ENCODE measurements at places on chromosomes 12 and 14. TPM values are rescaled to one million over a fixed set of nuclear protein-coding genes. Genes with fewer than 3 reads are reported as not detected.

Gene GALNT16
- total RNA-seq, result 124 TPM

Gene CDH24
- total RNA-seq, result 164 TPM

DNA sequence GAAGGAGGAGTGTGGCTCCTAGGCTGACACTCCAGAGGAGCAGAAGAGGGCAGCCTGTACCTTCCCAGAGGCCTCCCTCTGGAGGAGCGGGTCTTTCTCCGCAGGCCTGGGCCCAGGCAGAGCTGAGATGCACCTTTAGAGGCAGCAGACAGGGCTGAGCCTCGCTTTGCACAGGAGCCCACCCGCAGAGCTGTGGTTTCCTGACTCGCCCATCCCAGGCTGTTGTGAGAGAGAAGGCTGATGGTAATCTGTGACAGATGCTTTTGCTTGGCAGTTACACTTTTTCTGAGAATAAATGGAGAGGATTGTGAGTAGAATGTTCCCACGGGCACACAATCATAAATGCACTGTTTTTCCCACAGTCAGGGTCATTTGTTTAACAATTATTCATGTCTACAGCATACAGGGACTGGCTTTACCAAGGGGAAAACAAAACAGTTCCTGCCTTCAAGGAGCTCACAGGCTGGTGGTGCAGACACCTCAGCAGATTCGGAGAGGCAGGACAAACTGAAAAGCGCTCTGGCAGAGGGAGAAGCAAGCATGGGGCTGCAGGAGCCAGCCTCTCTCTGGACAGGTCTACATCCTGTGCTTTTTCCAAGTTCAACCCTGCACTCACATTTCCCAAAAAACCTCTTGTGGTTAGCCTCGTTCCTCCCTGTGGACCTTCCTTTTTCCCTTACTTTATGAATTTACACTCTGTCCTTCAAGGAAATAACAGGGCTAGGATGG lies 13.9 kb downstream of the EVL start:
- DNase-seq, result peak; percentile 42

DNA sequence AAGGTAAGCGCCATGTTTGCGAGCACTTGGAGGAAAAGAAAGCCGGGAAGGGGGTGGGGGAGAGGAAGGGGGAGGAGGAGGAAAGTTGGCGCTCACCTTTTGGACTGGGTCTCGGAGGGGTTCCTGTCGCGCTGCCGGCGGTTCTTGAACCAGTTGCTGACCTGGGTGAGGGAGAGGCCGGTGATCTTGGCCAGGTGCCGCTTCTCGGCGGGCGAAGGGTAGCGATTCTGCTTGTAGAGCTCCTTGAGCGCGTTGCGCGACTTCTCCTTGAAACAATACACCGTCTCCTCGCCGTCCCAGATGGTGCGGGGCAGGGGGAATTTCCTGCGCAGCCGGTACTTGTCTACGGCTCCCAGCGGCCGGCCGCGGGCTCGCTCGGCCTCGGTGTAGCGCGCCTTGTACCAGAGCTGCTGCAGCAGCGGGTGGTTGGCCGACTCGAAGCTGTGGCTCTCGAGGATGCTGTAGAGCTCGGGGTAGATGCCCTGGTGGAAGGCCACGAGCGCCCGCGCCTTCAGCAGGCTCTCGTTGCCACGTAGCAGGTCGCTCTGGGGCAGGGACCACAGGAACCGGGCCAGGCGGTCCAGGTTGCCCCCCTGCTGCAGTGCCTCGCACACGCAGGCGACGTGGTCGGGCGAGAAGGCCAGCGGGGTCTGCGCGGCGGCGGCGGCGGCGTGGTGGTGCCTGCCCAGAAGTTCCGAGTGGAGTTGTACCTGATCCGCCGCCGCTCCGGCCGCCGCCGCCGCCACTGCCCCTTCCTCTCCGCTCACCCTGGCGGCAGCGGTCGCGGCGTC lies 840 bp downstream of the SIX4 start:
- peak; percentile 69 for DNase-seq

DNA sequence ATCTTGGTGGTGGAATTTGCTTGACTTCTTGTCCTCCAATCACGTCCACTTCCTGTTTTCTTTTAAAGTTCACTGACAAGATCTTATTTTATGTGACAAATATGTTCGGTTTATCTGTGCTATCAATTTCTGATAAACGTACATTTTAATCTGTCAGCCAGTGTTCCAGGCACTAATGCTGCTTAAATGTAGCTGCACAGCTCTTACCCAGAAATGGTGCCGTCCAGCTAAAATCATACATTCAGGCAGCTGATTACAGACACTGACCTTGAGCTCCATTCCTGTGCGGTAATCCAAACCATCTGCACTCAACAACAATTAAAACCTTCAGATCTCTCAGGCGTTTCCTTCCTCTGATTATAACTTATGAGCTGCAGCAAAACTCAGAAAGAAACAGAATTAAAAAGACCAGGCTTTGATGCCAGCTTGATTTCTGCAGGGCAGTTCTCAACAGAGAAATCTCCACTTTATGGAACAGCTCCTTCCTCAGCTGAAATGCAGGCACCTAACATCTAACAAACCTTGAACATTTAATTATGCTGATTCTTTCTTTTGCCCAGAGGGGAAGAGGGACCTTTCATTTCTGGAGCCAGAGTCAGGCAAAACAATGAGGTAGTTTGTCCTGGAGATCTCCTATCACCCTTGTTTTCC lies 26.4 kb upstream of the RASSF3 start:
- DNase-seq, result no peak

- no peak for DNase-seq
These were observed 24.7 kb downstream of the ITPK1 start for GRCh38 chr14:93090826-93091555.

Gene PLA2G1B
- total RNA-seq, result not detected

Gene DEGS2
- 0.34 TPM for total RNA-seq

GRCh38 chr12:55696141-55696540 lies 11.6 kb downstream of the ITGA7 start:
- DNase-seq, result no peak

- peak; percentile 74 for DNase-seq
These were observed 116.3 kb downstream of the GLT1D1 start for GRCh38 chr12:128969480-128970055.

DNA sequence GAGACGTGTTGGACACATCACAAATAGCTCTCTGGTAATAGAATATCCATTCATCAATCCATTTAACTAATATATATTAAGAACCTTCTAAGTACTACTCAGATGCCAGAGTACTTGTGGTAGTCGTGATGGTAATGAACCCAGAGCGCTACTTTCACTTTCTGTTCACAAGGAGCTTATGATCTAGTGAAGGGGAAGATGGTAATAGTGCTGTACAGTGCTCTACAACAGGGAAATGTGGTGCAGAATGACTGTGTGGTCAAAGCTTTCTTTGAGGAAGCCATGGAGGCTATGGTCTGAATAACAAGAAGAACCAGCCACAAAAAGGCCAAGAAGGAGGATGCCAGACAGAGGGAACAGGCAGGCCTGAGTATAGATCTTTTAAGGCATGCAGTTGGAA lies 212.0 kb downstream of the PTPRO start:
- no peak for DNase-seq

All from glutamatergic neuron (in vitro differentiated cells).